Naive thymus-derived CD8-positive, alpha-beta T cell (primary cell): ENCODE measurements at places on chromosomes 3 and 15. TPM values are rescaled to one million over a fixed set of nuclear protein-coding genes. Genes with fewer than 3 reads are reported as not detected.

- no peaks in the 10 kb centered on the region for H3K4me1 ChIP-seq
- DNase-seq, result no peak
- peaks cover 25% of the 10 kb centered on the region for H3K27me3 ChIP-seq
- peak overlapping the region; percentile 1 for H3K27ac ChIP-seq
- no peaks in the 10 kb centered on the region for H3K36me3 ChIP-seq
Measured at GRCh38 chr15:52960283-52960682, 170.1 kb upstream of the ONECUT1 start.

DNA sequence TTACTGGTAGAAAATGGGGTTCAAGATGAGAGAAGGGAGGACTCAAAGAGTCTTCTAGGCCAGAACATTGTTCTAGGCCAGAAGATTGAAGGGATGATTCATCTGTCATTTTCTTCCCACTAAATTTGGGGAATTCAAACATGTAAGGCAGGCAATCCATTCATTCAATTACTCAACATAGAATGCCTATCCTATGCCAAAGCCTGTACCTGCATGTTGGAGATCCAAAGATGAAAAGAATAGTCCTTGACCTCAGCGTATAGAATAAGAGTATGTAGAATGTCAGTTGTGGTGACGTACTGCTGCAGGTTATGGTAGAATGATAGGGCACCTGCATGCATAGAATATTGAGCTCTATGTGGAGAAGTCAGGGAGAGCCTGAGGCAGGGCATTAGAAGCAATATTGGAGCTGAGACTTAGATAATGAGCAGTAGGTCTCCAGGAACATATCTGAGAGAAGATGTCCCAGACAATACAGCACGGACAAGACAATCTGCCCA, 49.7 kb downstream of the STAC start:
- DNase-seq, result no peak
- no peaks in the 10 kb centered on the region for H3K36me3 ChIP-seq
- H3K4me3 ChIP-seq, result no peak overlapping the region
- no peak overlapping the region for H3K27ac ChIP-seq

DNA sequence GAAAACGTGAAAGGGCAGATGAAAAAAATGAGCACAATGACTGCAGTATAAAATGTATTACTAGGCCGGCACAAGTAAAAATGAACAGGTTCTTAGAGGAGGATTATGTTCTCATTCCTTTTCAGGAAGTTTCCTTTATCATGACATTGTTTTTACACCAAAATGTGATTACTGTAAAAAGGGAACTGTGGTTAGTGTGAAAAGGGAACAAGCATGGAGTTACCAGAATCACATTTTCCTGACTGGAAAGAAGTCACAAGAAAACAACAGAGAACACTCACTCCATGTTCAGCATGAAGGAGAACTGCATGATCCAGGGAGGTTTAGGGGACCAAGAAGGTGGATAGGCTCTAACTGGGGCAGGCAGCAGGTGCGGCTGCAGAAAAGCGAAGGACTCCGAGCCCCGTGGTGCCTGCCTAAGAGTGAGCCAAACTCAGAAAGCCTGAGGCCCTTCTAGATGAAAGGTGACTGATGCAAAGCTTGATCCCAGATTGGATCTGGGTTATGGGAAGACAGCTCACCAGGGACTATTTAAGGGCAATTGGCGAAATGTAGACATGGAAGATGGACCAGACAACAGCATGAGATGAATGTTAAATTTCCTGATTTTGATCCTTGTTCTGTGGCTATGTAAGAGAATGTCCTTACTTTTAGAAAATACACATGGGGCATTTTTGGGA, 77.3 kb downstream of the CCR1 start:
- H3K27ac ChIP-seq, result no peak overlapping the region
- H3K4me1 ChIP-seq, result peaks cover 11% of the 10 kb centered on the region
- no peaks in the 10 kb centered on the region for H3K36me3 ChIP-seq

DNA sequence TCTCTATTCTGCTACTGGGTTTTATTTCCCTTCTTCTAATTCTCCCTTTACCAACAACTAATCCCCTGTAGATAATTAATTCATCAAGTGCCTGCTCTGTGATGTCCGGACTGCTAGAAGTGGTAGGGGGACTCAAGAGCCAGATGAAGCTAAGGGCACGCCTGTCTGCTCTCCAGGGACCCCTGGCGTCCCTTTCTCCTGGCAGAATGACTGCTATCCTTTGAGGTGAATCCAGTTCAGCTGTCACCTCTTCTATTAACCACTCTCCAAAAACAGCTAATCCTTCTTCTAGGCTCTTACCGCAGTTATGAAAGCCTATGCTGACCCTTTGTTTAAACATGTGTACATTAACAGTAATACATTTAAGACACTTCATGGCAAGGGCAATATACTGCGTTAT, 1.4 kb upstream of the CHRNA7 start:
- H3K36me3 ChIP-seq, result no peaks in the 10 kb centered on the region
- H3K27me3 ChIP-seq, result peaks cover 27% of the 10 kb centered on the region
- DNase-seq, result no peak
- H3K4me1 ChIP-seq, result peaks cover 20% of the 10 kb centered on the region

GRCh38 chr15:77628010-77628409, 4.7 kb downstream of the LINGO1 start:
- H3K36me3 ChIP-seq, result no peaks in the 10 kb centered on the region
- no peak overlapping the region for H3K4me3 ChIP-seq
- H3K27ac ChIP-seq, result no peak overlapping the region
- H3K4me1 ChIP-seq, result peaks cover 3% of the 10 kb centered on the region

GRCh38 chr3:57009802-57010201, 50.7 kb upstream of the SPATA12 start:
- H3K4me3 ChIP-seq, result no peak overlapping the region
- H3K36me3 ChIP-seq, result no peaks in the 10 kb centered on the region
- peaks cover 6% of the 10 kb centered on the region for H3K4me1 ChIP-seq
- no peak for DNase-seq
- no peaks in the 10 kb centered on the region for H3K27me3 ChIP-seq

GRCh38 chr3:23888617-23889228, 28.1 kb downstream of the NKIRAS1 start:
- no peak for DNase-seq
- no peaks in the 10 kb centered on the region for H3K27me3 ChIP-seq
- no peak overlapping the region for H3K27ac ChIP-seq
- no peak overlapping the region for H3K4me3 ChIP-seq
- H3K36me3 ChIP-seq, result no peaks in the 10 kb centered on the region
- peaks cover 2% of the 10 kb centered on the region for H3K4me1 ChIP-seq

DNA sequence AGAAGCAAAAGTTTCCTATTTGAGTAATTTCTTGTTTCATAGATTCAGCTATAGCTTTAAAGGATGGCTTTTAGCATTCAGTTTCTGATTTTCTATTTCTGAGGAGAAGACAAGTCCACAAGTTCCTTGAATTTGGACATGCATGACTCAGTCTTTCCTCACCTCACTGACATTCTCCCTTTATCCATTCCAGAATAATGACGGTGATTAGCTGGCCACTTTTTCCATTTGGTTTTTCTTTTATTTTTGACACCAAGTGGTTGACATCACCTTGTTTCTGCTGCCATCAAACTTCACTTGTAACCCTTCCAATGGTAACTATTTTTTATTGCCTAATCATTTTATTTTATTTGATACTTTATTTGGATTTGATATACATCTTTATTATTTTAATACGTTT, 404.4 kb upstream of the KCNMB2 start:
- no peak overlapping the region for H3K27ac ChIP-seq
- no peaks in the 10 kb centered on the region for H3K36me3 ChIP-seq
- H3K4me3 ChIP-seq, result no peak overlapping the region
- no peaks in the 10 kb centered on the region for H3K27me3 ChIP-seq
- H3K4me1 ChIP-seq, result no peaks in the 10 kb centered on the region
- no peak for DNase-seq

- H3K27ac ChIP-seq, result peak overlapping the region; percentile 40
- H3K4me3 ChIP-seq, result no peak overlapping the region
- no peaks in the 10 kb centered on the region for H3K4me1 ChIP-seq
- DNase-seq, result no peak
- H3K36me3 ChIP-seq, result no peaks in the 10 kb centered on the region
- H3K27me3 ChIP-seq, result no peaks in the 10 kb centered on the region
Measured at GRCh38 chr3:52029053-52029452, 27.3 kb downstream of the DUSP7 start.

DNA sequence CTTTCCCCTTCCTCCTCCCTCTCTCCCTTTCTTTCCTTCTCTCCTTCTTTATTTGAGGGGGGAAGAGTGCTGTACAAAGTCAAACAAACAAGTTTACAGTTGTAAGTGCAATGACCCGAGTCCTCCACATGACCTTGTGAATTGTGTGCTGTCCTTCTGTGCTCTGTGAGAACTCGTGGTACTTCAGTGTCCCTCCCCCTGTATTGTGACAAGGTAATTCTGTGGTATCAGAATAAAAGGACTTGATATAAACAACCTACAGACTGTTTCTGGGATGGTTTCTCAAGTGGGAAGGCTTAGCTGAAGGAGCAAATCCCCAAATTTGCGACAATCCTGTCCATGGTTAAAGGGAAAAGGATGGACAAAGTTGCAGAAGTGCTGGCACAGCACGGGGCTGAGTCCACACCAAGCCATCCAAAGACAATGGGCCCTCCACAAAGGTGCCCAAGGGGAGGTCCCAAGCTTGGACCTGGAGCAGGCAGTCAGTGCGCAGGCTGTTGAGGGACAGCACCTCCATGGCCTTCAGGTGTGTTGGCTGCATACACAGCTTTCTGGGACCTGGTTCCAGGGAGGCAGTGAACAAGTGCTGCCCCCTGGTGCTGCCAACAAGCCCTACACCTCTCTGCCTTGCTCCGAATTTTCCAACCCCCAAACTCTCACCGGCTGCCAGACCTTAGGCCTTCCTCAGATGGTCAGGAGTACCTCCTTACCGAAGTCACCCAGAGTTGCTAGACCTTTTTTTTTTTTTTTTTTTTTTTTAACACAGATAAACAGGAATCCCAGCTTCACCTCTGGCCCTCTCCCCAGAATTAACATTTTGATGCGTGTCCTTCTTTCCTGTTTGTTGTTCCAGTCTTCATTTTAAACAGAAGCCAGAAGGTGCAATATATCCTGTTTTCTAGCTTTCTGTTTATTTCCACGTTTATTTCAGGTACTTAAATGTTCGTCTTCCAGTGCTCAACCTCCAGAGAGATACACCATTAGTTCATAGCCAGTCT, 2.6 kb upstream of the APEH start:
- H3K4me1 ChIP-seq, result peaks cover 42% of the 10 kb centered on the region
- H3K27me3 ChIP-seq, result no peaks in the 10 kb centered on the region
- peak overlapping the region; percentile 89 for H3K27ac ChIP-seq
- no peaks in the 10 kb centered on the region for H3K36me3 ChIP-seq

DNA sequence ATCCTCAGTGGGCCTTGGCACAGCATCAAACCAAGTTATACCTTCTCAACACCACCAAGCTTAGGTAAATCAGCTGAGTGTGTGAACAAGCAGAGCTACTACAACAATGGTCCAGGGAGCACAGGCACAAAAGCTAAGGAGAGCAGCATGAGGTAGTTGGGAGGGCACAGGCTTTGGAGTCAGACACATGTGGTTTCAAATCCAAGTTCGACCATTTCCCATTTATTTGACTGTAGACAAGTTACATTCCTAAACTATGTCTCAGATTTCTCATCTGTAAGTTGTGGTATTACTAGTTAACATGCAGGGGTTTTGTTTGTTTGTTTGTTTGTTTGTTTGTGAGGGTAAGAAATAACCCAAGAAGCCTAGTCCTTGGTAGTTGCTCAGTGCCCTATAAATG, 46.9 kb downstream of the MLH1 start:
- H3K27ac ChIP-seq, result no peak overlapping the region
- DNase-seq, result no peak
- no peak overlapping the region for H3K4me3 ChIP-seq
- H3K36me3 ChIP-seq, result peaks cover 42% of the 10 kb centered on the region
- H3K4me1 ChIP-seq, result no peaks in the 10 kb centered on the region

- no peaks in the 10 kb centered on the region for H3K27me3 ChIP-seq
- H3K36me3 ChIP-seq, result peaks cover 47% of the 10 kb centered on the region
- H3K4me3 ChIP-seq, result no peak overlapping the region
- DNase-seq, result no peak
Measured at GRCh38 chr3:4749567-4750002, 229.7 kb upstream of the BHLHE40 start.

GRCh38 chr15:45660231-45660979, 25.6 kb downstream of the SQOR start:
- peaks cover 3% of the 10 kb centered on the region for H3K36me3 ChIP-seq
- DNase-seq, result no peak

DNA sequence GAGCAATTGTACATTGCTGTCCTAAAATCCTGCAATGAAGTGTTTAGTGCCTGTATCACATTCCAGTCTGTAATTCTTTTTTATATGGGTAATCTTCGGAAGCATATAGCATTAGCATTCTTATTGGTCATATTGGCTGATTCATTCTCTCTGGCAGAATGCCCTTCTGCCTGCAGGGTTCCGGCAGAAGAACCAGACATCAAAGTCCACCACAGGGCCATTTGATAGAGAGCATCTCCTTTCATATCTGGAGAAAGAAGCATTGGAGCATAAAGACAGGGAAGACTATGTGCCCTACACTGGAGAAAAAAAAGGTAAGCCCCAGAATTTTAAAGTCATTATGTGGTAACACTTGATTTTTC, 39.6 kb downstream of the TMOD3 start:
- H3K4me3 ChIP-seq, result no peak overlapping the region
- H3K36me3 ChIP-seq, result peaks cover 10% of the 10 kb centered on the region
- peaks cover 7% of the 10 kb centered on the region for H3K4me1 ChIP-seq

GRCh38 chr15:66931768-66932633, 133.4 kb upstream of the SMAD3 start:
- H3K4me1 ChIP-seq, result no peaks in the 10 kb centered on the region
- H3K36me3 ChIP-seq, result peaks cover 3% of the 10 kb centered on the region
- H3K27ac ChIP-seq, result no peak overlapping the region
- H3K27me3 ChIP-seq, result peaks cover 17% of the 10 kb centered on the region
- no peak overlapping the region for H3K4me3 ChIP-seq

DNA sequence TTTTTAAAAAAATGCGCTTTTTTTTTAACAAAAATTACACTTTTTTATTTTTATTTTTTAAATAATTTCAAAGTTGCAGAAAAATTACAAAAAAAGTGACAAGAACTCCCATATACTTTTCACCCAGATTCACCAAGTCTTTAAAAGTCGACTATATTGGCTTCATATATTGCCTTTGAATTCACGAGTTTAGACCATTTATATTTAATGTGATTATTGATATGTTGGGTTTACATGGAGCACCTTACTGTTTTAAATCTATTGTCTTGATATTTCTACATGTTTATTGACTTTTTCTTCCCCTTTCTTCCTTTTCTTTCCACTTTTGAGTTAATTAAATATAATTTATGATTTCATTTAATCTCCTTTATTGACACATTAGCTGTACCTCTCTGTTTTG, 127.2 kb downstream of the OPA1 start:
- peaks cover 16% of the 10 kb centered on the region for H3K36me3 ChIP-seq
- H3K27me3 ChIP-seq, result peaks cover 6% of the 10 kb centered on the region
- no peak for DNase-seq
- H3K4me1 ChIP-seq, result peaks cover 7% of the 10 kb centered on the region

CYP1A2 gene
- total RNA-seq, result not detected

PRSS50 gene
- not detected for total RNA-seq

TTLL13 gene
- 0.71 TPM for total RNA-seq

C2CD4A gene
- not detected for total RNA-seq

SRGAP3 gene
- 1.8 TPM for total RNA-seq

CCDC39 gene
- 1.1 TPM for total RNA-seq

SH2D7 gene
- total RNA-seq, result not detected

KBTBD13 gene
- not detected for total RNA-seq

SCAANT1 gene
- not detected for total RNA-seq

FSIP1 gene
- 0.55 TPM for total RNA-seq

CACNA1D gene
- total RNA-seq, result not detected

DPH6 gene
- 11.7 TPM for total RNA-seq

PLXNB1 gene
- total RNA-seq, result 3.2 TPM

GCNT3 gene
- not detected for total RNA-seq

PRKAR2A gene
- total RNA-seq, result 37.3 TPM

CCR5 gene
- total RNA-seq, result 0.47 TPM

SNAP23 gene
- 70.8 TPM for total RNA-seq

CPA3 gene
- not detected for total RNA-seq

ACKR2 gene
- 0.85 TPM for total RNA-seq

AQR gene
- 50.7 TPM for total RNA-seq

SERPINI1 gene
- 4.7 TPM for total RNA-seq

VILL gene
- 41.9 TPM for total RNA-seq
